B cell (primary cell): ENCODE measurements at places on chromosomes 11 and 22.
A peak's percentile ranks its signal among the peaks of the same experiment; 100 is the strongest.

DNA sequence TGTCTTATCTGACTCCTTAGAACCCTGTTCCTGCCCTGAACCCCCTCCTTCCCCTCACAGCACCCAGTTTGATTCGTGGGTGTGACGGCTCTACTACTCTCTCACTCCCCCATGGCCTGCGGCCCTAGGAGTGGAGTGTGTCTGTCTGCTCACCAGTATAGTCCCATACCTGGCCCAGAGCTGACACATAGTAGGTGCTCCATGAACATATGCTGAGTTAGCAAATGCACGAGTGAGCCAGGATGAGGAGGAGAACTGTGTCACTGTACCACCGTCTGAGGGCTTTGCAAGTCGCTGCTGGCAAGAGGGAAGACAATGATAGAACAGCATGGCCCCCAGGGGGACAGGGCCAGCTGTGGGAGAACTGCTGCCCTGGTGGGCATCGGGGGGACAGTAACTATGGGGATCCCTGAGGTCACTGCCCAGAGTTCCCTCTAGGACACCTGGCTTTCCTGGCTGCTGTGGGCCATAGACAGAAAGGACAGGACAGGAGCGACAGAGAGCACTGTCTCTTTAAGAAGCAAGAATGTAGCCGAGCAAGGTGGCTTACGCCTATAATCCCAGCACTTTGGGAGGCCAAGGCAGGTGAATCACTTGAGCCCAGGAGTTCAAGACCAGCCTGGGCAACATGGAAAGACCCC is 19.2 kb upstream of the KIAA0930 start:
- no peak for DNase-seq

DNA sequence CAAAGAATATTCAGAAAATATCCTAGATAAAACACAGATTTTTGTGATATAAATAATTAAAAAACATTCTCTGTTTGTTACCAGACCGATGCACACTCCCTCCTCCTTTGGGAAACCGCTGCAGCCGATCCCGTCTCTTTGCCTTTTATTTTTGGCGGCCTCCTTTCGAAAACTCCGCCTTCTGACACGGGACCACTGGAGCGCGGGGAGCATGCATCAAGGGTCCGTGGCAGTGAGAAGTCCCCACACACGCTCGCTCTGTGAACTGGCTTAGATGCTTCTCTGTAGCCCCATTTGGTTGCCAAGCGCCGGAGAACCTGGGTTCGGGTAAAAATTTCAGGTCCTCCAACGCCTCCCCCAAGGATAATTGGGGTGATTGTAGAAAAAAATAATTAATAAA is 17.0 kb downstream of the DDX17 start:
- DNase-seq, result no peak

DNA sequence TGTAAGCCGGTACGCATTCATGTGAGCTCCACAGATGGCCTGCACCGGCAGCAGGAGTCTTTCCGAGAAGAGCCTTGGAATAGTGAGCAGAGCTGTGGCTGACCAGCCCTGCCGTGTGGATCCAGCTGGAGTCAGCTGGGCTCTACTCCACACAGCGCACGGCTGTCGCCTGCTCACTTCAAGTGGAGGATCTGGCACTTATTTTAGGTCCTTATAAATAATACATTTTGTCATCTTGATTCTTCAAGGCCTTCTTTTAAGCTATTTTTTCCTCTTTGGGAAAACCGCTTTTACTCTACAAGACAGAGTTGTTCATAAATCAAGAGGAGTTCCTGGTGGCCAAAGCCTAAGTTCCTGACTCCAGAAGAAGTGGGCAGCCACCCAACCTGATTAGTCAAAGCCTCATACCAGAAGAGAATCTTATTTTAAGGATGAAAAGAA is 93.8 kb downstream of the KCNC1 start:
- no peak for DNase-seq

GRCh38 chr11:59285716-59286260 is 72.9 kb upstream of the OR5AN1 start:
- DNase-seq, result no peak

GRCh38 chr11:9820260-9820659 is 156.4 kb downstream of the SWAP70 start:
- no peak for DNase-seq

- no peak for DNase-seq
Measured at GRCh38 chr11:126072141-126072741, 9.6 kb upstream of the CDON start.

DNA sequence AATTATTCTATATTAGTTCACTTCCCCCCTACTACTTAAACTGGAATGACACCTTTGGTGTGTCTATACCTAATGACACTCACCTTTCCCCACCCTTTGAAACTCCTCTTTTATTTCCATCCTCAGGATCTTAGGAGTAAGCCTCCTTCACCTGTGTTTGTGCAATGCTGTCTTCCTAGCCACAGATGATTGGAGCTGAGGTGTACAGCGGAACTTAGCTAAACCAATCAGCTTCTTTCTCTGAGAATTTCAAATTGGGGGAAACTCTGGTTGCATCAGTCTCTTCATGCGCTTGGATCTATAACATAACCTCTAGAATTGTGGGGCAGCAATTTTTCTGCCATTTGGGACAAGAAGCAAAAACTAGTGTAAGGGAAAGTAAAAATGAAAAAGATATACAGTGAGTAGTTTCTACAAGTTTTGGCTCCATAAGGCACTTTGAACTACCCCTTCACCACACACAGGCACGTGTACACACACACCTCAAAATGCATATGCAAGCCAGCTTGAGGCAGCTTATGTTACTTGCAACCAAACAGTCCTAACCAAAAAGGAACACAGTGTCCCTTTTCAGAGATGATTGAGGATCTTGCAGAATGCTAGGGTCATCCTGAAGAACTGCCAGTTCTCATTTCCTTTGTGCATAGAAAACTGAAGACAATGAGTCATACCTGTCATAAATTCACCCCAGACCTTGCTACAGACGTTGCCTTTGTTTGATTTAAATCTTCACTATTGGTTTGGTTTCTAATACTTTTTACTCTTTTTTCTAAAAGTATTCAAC is 36.0 kb upstream of the LDLRAD3 start:
- no peak for DNase-seq

DNA sequence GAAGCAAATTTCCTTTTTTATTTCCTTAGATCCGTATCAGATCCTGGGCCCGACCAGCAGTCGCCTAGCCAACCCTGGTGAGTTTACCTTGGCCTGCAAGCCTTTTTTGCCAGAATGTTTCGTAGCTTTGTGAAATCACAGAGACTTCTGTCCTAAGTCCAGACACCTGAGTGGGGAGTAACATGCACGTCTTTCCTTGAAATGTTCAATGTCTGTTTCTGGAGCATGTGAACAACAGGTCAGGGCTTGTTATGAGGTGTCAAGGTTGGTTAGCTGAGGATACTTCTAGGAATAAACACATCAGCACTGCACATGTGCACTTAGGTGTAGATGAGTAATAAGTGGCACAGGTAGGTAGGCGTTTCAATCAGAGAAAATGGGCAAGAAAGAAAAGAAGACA is 58.0 kb downstream of the KCNJ1 start:
- DNase-seq, result no peak

DNA sequence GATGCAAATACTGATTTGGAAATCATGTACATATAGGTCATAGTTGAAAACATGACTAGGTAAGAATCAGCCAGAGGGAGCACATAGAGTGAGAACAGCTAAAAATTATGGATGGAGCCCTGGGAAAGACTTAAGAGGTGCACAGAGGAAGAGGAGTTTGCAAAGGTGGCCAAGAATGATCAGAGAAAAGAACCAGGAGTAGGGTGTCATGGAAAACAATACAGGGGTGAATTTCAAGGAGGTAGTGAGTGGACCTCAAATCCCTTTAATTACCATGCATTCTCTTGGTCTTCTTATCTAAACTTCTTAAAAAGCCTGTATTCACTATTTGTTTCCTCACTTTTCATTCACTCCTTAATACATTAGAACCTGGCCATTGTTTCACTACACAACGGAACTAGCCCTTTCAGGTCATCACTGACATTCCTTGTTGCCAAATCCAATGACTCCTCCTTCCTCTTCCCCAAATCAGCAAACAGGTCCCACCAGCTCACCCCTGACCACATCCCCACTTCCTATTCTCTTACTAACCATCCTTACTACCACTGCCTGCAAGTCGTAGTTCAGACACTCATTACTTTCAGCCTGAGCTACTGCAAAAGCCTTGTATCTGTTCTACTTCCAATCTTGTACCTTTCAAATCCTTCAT is 22.6 kb downstream of the BUD13 start:
- no peak for DNase-seq

DNA sequence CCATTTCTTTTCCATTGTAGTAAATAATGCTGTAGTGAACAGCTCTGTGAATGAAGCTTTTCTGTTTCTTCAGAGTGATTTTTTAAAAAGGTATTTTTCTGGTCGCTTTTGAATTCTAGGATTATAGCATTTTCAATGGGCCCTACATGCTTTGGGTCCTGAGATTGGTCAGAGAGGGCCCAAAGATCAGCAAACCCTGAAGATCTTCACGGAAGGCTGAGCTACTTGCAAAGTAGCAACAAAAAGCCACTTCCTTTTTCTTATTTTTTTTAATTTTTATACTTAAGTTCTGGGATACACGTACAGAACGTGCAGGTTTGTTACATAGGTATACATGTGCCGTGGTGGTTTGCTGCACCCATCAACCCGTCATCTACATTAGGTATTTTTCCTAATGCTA is 200.5 kb downstream of the FAT3 start:
- no peak for DNase-seq

GRCh38 chr11:72373163-72373562 is 61.2 kb downstream of the CLPB start:
- no peak for DNase-seq

DNA sequence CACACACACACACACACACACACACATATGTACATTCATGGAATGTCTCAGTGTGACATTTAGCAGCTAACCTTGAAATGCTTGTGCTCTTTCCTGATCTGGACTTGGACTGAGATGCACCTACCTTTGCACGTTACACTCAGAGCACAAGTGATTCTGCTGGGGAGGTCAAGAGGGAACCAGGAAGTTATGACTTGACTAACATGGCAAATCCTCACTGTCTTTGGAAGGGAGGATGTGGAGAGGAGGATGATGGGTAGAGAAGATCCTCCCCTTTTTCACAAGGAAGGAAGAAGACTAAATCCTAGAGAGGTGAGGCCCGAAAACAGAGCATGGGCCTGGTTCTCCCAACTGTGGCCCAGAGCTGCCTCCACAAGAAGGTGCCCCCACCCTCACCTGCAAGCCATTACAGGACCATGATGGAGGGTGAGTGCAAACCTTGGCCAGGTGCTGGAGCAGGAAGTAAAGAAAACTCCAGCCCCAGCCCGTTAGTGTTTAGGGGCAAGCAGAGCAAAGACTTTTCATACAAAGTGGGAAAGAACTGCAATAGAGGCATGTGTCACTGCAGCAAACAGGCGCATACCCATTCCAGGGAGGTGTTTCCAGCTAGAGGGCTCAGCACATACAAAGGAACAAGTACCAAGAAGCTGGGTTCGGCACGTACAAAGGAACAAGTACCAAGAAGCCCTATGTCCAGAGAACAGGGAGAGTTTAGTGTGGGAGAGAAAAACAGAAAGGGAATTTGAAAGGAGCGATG is 26.4 kb downstream of the SCN4B start:
- DNase-seq, result no peak

- no peak for DNase-seq
Measured at GRCh38 chr11:19727246-19727645, 14.6 kb downstream of the NAV2 start.

GRCh38 chr11:19879307-19880087 is 166.9 kb downstream of the NAV2 start:
- DNase-seq, result no peak

GRCh38 chr22:46740910-46741780 is 3.1 kb upstream of the CERK start:
- no peak for DNase-seq

DNA sequence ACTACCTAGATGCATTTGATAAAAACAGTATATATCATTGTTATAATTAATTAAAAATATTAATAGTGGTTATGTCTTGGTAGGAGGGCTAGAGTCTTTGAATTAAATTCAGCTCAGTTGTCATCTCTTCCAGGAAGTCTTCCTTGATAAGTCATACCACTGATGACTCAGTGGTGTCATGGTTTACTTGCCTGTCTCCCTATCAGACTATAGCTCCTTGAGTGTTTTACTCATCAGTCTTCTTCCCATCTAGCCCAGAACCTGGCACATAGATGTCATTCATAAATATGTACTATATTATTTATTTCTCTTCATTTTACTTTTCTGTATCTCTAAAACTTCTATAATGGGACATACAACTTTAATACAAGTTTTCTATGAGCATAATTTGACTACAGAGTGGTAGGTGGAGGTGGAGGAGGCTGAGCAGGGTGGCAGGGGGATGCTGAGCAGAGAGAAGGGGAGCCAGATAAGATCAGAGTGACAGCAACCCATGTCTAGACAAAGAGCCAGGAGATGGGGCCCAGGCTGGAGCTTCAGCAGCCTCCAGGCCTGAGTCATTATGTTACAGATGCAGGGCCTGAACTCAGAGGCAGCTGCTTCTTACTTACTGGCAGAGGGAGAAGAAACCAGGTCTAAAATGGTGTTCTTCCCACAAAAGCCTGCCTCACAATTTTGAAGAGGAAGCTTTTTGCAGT is 82.3 kb upstream of the PHOX2A start:
- DNase-seq, result no peak

DNA sequence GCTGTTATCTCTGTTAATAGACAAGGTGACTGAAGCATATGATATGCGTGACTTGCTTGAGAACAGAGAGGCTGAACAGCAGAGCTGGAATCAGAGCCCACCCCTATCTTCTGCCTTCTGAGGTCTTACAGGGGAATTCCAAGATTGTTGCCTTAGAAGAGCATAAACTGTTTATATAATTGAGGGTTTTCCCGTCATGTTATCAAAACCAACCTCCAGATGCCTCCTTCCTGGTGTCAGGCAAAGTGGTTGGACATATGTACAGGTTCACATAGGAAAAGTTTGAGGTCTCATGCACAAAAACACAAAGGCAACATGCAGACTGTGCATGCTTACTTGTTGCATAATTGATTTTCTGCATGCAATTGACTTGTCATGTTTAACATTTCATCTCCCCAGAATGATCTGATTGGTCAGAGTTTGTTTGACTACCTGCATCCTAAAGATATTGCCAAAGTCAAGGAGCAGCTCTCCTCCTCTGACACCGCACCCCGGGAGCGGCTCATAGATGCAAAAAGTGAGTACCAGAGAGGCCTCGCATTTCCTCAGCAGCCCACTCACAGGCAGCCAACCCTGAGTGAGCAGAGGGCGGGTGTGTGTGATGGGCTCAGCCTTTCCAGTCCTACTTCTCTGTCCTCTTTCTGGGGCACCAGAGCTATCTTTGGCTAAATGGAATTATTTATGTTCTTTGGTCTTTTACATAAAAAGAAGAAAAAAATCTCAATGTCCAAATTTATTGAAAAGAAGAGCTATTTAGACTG is 88.9 kb downstream of the BMAL1 start:
- DNase-seq, result no peak

DNA sequence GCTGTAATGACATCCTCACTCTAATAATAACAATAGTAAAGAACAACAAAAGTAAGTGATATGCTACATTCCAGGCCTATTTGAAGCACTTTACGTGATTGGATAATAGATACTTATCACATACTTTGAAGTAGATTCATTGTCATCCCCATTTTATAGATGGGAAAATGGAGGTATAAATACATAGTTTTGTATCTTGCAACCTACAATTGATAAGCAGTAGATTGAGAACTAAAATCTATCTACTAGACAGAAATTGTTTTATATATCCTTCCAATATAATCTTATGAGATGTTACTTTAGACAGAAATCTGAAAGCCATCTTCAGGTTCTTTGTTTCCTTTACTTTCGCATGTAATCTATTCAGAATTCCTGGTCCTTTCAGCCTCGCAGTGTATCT is 104.6 kb upstream of the CD44 start:
- DNase-seq, result no peak

- no peak for DNase-seq
Measured at GRCh38 chr22:49104434-49104833, 723.2 kb downstream of the BRD1 start.

GRCh38 chr11:16605389-16605893 is 133.0 kb upstream of the C11orf58 start:
- peak; percentile 31 for DNase-seq
